ENCODE measurements at places on chromosomes 7 and 10.

DNA sequence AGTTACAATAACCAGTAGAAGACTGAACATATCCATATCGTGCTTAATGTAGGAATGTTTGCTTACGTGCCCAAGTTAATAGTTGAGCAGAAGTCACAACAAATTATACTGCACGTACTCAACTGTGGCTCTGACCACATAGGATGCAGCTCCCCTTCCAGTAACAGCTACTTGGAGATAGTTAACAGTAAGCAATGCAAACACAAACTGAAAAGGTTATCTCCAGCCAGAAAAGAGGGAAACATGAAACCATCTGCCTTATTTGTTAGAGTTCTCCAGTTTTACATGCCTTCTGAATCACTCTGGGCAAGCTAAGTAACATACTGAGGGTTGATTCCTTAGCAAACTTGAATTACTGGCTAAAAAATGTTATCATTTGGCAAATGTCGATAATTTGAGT, 9.8 kb downstream of the DHX32 start:
- no peak overlapping the region for H3K27ac ChIP-seq
- no peak for DNase-seq
- H3K36me3 ChIP-seq, result peaks cover 22% of the 10 kb centered on the region
- no peaks in the 10 kb centered on the region for H3K27me3 ChIP-seq
- no peaks in the 10 kb centered on the region for H3K4me1 ChIP-seq

GRCh38 chr10:124478515-124478914, 16.9 kb downstream of the LHPP start:
- no peaks in the 10 kb centered on the region for H3K4me1 ChIP-seq
- no peaks in the 10 kb centered on the region for H3K36me3 ChIP-seq
- no peak for DNase-seq
- no peak overlapping the region for H3K27ac ChIP-seq
- no peaks in the 10 kb centered on the region for H3K27me3 ChIP-seq

DNA sequence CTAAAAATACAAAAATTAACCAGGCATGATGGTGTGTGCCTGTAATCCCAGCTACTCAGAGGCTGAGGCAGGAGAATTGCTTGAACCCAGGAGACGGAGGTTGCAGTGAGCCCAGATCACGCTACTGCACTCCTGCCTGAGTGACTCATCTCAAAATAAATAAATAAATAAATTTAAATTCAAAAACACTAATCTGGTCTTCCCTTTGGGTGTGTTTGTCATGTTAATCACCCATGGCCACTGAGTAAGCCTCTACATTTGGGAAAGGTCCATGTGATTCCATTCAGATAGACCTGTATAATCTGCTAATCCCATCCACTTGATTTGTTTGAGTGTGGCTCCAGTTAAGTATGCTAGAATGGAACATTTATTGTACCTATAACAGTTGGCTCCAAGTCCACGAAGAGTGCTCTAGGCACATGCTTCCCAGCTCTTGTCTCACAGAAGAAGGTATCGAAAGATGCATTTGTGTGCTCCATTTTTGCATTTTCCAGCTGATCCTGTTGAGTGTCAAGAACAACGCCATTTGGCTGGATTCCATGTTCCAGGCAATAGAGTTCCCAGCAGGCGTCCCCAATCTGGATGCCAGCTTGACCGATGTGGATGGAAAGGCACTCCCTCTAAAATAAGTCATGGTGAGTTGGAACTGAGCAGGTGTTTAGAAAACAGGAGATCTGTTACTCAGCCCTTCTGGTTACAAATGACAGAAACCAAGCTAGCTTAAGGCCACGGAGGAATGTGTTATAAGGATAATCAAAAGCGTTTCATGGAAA, 4.0 kb downstream of the TUBAL3 start:
- DNase-seq, result no peak
- H3K27ac ChIP-seq, result no peak overlapping the region
- H3K4me3 ChIP-seq, result no peak overlapping the region
- no peaks in the 10 kb centered on the region for H3K4me1 ChIP-seq

DNA sequence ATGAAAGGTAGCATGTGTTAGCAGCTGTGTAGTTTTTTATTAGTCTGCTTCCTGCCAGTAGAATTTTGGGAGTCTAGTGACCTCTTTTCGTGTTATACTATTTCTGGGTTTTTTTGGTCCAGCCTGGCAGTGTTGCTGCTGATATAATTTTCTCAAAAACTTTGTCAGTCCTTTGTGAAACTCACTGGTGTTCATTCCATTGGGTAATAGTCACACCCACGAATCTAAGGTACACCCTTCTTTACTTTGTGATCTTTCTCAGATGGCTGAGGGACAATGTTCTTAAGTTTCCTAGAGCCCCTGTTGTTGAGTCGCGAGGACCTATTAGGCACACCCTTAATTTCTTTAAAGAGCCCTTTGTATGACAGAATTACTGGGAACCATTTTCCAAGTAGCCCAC, 52.3 kb downstream of the TPST1 start:
- no peak overlapping the region for H3K4me3 ChIP-seq
- H3K4me1 ChIP-seq, result no peaks in the 10 kb centered on the region
- H3K27ac ChIP-seq, result no peak overlapping the region

DNA sequence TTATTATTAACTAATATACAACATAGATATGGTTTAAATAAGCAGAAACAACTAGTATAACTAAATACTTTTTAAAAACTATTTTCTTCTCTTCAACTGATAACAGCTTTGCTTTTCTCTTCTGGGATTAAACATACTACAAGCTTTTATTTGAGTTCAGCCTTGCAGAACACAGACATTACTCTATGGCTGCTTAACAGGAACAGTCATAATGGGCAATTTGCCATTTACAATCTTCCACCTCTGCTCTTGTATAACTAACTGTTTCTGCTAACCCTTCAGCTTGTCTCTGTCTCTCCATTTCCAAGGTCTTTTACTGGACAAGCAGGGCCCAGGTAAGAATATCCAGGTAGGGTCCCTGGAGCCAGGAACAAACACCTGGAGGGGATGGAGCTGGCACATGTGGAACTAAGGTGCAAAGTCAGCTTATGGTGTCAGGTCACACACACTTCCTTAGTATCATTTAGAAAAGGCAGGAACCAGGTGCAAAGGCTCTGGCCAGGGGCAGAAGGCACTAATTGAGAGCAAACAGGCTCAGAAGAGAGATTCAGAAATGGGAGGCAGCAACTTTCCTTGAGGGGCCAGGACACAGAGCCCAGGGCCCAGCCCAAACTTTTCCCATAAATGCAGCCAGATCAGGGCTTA, 93.1 kb downstream of the STRA8 start:
- no peaks in the 10 kb centered on the region for H3K27me3 ChIP-seq
- no peaks in the 10 kb centered on the region for H3K4me1 ChIP-seq
- no peaks in the 10 kb centered on the region for H3K36me3 ChIP-seq
- no peak overlapping the region for H3K4me3 ChIP-seq
- H3K27ac ChIP-seq, result peak overlapping the region; percentile 43

GRCh38 chr7:68958571-68958970, 639.7 kb upstream of the AUTS2 start:
- no peaks in the 10 kb centered on the region for H3K27me3 ChIP-seq
- H3K4me3 ChIP-seq, result no peak overlapping the region
- no peaks in the 10 kb centered on the region for H3K4me1 ChIP-seq
- H3K27ac ChIP-seq, result no peak overlapping the region

DNA sequence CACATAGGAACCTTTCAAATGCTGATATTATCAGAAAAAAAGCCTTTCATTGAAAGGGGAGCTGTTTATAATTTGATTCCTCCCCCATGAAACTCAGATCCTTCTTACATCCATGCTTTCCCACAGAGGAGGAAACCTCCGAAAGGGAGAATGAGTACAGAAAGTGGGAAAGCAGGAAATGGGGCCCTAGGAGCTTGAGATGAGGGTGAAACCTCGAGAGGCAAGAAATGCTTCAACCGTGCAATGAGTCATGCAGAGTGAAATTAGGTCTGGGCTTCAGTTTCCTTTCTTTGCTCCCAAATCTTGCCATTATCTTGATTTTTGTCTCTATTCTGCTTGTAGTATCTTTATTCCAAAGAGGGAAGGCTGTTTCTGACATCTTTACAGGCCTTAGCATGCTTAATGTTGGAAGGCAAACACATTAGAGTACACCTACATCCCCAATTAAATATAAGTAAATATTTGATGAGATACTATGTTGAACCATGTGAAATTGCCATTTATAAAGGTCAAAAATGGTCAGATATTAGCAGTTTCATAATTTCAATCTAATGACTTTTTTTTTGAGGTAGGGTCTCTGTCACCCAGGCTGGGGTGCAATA, 79.1 kb downstream of the NAMPT start:
- no peaks in the 10 kb centered on the region for H3K27me3 ChIP-seq
- DNase-seq, result no peak
- H3K36me3 ChIP-seq, result no peaks in the 10 kb centered on the region
- no peaks in the 10 kb centered on the region for H3K4me1 ChIP-seq
- H3K4me3 ChIP-seq, result no peak overlapping the region
- H3K27ac ChIP-seq, result no peak overlapping the region

DNA sequence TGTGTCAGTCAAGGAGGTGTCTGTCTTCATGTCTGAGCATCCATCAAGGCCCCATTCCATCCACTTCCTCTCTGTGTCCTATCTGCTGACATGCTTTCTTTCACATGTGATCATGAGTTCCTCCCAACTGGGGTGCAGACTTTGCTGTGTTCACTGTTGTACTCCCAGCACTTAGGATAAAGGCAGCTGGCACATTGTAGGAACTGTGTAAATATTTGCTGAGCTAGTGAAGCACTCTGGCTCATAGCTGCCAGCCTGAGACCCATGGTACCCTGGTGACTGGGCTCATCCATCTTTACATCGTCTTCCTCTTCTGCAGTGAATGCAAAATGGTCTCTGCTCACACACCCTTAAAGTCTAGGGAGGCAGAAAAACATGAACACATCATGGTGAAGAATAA, 242.2 kb upstream of the IGFBP3 start:
- no peak overlapping the region for H3K27ac ChIP-seq
- no peak overlapping the region for H3K4me3 ChIP-seq
- DNase-seq, result no peak
- no peaks in the 10 kb centered on the region for H3K27me3 ChIP-seq
- peaks cover 19% of the 10 kb centered on the region for H3K4me1 ChIP-seq

DNA sequence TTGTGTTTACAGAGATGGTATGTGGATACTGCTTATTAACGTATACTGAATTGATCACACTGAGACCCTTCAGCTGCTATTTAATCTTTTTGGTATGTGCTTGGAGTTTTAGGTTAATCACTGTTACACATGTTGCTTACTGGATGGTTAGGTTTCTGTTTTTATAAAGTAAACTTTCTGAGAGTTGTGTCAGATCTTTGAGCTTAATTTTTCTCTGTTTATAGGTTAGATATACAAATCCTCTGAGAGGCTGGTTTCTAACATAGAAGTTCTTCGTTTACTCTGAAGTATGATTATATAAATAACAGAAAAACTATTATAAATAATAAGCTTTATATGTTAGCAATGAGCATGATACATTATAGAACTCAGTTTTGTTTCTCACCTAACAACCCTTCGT, 123.1 kb downstream of the NSUN6 start:
- no peak for DNase-seq
- H3K27me3 ChIP-seq, result no peaks in the 10 kb centered on the region

- DNase-seq, result no peak
- H3K4me3 ChIP-seq, result no peak overlapping the region
- H3K4me1 ChIP-seq, result no peaks in the 10 kb centered on the region
- H3K27ac ChIP-seq, result no peak overlapping the region
- no peaks in the 10 kb centered on the region for H3K36me3 ChIP-seq
- no peaks in the 10 kb centered on the region for H3K27me3 ChIP-seq
These were observed 48.1 kb downstream of the MYO3A start for GRCh38 chr10:25982107-25982506.

DNA sequence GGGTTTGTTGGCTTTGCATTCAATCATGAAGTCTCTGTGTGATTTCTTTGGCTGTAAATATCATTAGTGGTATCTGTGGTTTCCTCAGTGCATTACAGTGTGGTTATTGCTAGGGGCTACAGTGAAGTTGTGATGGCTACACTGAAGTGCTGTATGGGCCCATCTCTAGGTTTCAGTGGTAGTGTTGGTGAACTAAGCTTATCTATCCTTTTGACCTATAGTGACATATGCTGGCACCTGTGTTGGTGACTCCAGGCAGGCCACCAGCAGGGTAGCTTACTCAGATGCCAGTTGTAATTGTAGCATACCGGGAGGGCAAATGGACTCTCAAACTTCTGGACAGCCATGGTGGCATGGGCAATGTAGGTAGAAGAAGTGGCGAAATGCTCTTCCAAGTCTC, 219.0 kb downstream of the ANKRD30A start:
- no peaks in the 10 kb centered on the region for H3K27me3 ChIP-seq
- H3K27ac ChIP-seq, result no peak overlapping the region
- DNase-seq, result no peak
- H3K36me3 ChIP-seq, result no peaks in the 10 kb centered on the region
- H3K4me3 ChIP-seq, result no peak overlapping the region

DNA sequence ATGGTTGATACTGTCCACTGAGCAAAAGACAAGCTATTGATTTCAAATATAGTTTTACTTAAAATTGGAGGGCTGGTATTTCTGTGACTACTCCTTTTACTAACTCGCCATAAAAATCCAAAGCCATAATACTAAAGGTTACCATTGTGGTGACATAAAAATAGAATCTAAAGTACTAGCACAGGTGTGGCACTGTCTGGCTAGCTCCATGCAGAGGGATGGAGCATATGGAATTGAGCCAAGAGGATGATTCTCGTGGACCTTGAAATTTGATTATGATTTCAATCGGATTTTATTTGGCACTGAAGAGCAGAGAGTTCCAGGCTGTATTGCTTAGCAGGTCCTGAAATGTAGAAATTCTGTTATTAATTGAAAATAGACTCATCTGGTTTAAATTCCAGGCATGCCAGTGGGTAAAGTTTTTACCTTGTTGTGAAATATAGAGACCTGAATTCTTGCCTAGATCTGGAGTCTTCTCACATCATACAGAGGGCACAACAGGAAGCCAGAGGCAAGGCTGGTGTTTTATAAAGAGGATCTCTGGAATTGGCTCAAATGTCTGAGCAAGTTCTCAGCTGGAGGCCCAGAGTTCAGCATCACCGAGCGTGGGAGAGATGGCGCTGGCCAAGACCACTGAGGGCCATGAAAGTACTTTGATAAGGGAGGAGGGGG, 29.9 kb upstream of the DLD start:
- H3K36me3 ChIP-seq, result no peaks in the 10 kb centered on the region
- no peaks in the 10 kb centered on the region for H3K27me3 ChIP-seq
- no peak overlapping the region for H3K4me3 ChIP-seq
- no peak for DNase-seq
- H3K27ac ChIP-seq, result no peak overlapping the region
- no peaks in the 10 kb centered on the region for H3K4me1 ChIP-seq

- DNase-seq, result peak; percentile 80
- H3K27me3 ChIP-seq, result no peaks in the 10 kb centered on the region
These were observed at the start of gene MEST for GRCh38 chr7:130491841-130492522. TSS of gene MEST (plus strand) at chr7:130492085. CDS start at chr7:130492314, 229 bp downstream.

GRCh38 chr10:121248266-121248665, 350.0 kb downstream of the FGFR2 start:
- no peak overlapping the region for H3K27ac ChIP-seq
- no peak for DNase-seq
- H3K27me3 ChIP-seq, result no peaks in the 10 kb centered on the region
- no peaks in the 10 kb centered on the region for H3K36me3 ChIP-seq
- H3K4me1 ChIP-seq, result no peaks in the 10 kb centered on the region
